Muscle of leg (tissue), 16 donors: ENCODE measurements at places on chromosomes 3 and 15. TPM values are rescaled to one million over a fixed set of nuclear protein-coding genes. Genes with fewer than 3 reads are reported as not detected.

GRCh38 chr15:57506422-57506821 is 85.3 kb upstream of the MYZAP start:
- DNase-seq, result no peak

GRCh38 chr3:192246847-192247559 is 480.3 kb downstream of the FGF12 start:
- no peak for DNase-seq

GRCh38 chr3:4850211-4850927 is 128.9 kb upstream of the BHLHE40 start:
- no peak for DNase-seq

DNA sequence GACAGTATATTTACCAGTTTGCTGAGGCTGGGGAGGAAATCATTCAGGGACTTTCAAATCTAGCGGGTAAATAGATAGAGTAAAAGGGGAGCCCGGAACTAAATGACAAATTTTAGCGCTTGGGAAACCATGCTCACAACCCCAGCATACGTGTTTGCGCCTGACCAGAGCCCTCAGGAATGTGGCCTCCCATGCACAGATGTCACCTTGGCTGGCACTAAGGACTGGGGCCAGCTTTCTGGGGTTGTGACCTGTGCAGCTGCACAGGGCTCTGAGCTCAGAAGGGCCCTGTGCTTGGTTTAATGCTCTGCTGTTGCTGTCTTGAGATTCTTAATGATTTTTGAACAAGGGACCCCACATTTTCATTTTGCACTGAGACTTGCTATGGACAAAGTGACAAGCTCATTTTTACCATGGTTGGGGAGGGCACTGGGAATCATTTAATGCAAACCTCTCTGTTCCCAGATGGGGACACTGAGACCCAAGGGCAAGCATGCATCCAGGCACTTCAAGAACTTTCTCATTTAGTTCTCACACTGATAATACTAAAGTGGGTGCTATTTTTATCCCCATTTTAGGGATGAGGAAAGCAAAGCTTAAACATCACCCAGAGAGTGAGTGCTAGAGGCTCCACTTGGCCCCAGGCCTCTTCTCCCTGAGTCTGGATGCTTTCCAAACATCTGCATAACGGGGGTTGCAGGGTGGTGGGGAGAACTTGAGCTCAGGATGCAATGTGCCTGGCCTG is 44.1 kb upstream of the FAM107A start:
- DNase-seq, result no peak

Gene SNUPN
- total RNA-seq, result 24.0 TPM

Gene TF
- 4.1 TPM for total RNA-seq

Gene WDR93
- 0.04 TPM for total RNA-seq

Gene CTXND1
- 0.44 TPM for total RNA-seq

Gene KIF9
- total RNA-seq, result 5.1 TPM
